ENCODE measurements at places on chromosomes 2 and 18.
A peak's percentile ranks its signal among the peaks of the same experiment; 100 is the strongest.

GRCh38 chr18:55100817-55101457 lies 141.7 kb upstream of the CCDC68 start:
- DNase-seq: no peak

- no peak for DNase-seq
Measured at GRCh38 chr18:39424261-39424660, 1858.7 kb upstream of the CELF4 start.

GRCh38 chr2:111167076-111167862 lies 46.6 kb downstream of the BCL2L11 start:
- DNase-seq: no peak

DNA sequence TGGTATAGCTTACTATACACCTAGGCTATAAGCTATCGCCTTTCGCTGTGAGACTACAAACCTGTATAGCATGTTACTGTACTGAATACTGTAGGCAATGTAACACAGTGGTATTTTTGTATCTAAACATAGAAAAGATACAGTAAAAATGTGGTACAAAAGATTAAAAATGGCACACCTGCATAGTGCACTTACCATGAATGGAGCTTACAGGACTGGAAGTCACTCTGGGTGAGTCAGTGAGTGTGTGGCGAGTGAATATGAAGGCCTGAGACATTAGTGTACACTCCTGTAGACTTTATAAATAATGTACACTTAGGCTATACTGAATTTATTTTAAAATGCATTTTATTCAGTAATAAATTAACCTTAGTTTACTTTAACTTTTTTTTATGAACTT lies 258.2 kb upstream of the SP5 start:
- DNase-seq: no peak

- DNase-seq: no peak
Measured at GRCh38 chr2:48207201-48207641, 300.9 kb upstream of the FBXO11 start.

- no peak for DNase-seq
Measured at GRCh38 chr2:185919155-185919554, 180.6 kb downstream of the FSIP2 start.

DNA sequence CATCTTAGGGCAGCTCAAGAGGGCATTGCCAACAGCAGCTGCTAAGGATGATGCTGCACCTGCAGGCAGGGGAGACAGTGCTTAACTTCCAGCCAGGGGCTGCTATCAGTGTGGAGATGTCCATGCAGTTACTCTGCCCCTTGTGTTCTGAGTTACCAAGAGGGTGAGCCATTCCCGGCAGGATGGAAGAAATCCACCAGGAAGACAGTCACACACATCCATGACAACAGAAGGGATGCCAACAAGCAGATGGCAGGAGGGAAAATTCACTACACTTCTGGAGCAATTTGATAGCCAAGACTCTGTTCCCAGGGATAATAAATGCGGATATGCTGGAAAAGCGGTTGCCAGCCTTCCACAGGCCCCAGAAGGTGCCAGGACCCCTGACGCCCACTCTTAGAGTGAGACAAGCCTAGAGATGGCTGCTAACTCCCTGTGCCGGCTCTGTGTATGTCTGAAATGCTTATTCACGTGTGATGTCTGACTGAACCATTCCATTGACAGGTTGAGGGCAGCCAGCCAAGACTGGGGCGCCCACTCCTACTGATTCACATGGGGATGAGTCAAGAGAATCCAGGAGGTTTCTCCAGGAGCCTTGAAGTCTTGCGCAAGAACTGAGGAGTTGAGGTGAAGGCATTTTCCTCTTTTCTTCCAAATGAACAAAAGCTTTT lies 24.5 kb downstream of the LOXHD1 start:
- no peak for DNase-seq

- no peak for DNase-seq
Measured at GRCh38 chr2:30503007-30503694, 56.1 kb downstream of the LCLAT1 start.

GRCh38 chr2:25470806-25471205 lies 129.1 kb upstream of the DNMT3A start:
- no peak for DNase-seq

GRCh38 chr2:159984034-159984433 lies 78.4 kb downstream of the PLA2R1 start:
- DNase-seq: no peak

- DNase-seq: no peak
Measured at GRCh38 chr18:50286391-50287027, 983 bp downstream of the CXXC1 start.

DNA sequence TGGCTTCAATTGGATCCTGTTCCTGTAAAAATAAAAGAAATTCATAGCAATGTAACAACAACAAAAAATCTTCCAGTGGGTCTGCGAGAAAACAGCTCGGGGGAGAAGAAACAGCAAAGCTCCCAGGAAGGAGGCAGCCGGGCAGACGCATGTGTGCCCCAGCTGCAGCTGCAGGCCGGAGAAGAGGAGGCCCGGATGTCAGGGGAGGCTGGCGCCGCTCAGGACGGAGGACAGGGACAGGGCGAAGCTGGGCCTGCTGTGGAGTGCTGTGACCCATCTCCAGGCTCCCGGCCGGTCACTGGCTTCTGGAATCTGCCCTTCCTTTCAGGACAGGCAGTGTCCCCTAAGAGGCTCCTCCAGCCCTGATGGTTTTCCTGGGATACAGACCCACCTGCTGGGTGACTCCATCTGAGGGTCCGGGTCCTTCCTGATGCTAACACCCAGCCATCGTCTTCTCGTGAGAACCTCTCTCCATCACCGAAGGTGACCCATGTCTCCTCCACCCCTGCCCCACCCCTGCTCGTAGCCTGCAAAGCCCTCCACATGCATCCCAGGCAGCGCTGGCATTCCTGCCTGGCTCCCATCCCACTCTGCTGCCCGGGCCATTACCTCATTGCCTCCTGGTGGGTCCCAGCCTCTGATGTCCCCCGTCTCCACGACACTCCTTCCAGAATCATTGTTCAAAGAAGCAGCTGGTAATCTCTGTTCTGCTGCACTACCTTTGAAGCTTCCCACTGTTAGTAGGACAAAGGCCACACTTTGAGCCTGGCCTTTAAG lies 145.4 kb upstream of the TWIST2 start:
- DNase-seq: no peak

GRCh38 chr2:47354013-47354847 lies 48.7 kb upstream of the MSH2 start:
- no peak for DNase-seq

DNA sequence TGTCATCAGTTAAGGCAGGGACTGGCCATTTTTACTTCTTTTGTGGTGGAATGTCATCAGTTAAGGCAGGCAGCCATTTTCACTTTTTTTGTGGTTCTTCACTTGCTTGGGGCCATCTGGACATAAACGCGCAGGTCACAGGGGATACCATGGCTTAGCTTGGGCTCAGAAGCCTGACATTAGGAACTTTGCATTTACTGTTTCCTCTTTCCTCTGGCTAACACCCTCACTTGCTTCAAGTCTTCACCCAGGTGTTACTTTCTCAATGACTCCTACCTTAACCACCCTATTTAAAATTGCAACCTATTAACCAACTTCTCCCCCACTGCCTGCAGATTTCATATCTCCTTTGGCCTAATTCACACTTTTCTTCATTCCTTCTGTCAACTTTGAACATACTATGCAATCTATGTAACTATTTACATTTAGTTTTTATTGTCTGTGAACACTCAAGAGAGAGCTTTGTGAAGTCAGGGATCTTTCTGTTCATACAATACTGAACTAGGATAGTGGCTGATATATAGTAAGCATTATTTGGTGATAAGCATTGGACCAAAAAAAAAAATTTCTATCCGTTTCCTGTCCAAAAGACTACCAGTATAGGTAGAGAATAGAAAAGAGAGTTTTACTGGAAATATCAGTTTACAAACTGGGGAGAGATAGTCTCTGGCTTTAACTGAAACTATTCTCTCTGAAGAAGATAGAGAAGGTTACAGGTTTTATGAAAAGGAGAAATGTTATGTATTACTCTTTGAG lies 600.1 kb upstream of the ZNF804A start:
- no peak for DNase-seq

- no peak for DNase-seq
Measured at GRCh38 chr18:2921778-2922177, 75.0 kb downstream of the EMILIN2 start.

DNA sequence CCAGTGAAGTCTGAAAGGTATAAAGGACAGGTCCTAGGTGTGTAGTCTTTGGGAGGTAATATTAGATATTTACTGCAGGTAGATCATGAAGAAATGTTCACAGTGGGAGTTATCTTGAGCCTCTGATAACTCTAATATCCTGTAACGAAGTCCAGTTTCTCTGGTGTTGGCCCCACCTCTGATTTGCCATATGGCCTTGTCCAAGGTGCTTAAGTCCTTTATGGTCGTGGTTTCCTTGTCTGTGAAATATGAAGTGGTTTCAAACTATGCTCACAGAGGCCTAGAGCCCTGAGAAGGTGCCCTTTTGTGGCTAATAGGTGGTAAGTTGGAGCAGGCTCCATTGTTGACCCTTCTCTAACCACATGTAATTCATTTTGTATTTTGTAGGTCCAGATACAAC lies 190.7 kb downstream of the ICOS start:
- no peak for DNase-seq

DNA sequence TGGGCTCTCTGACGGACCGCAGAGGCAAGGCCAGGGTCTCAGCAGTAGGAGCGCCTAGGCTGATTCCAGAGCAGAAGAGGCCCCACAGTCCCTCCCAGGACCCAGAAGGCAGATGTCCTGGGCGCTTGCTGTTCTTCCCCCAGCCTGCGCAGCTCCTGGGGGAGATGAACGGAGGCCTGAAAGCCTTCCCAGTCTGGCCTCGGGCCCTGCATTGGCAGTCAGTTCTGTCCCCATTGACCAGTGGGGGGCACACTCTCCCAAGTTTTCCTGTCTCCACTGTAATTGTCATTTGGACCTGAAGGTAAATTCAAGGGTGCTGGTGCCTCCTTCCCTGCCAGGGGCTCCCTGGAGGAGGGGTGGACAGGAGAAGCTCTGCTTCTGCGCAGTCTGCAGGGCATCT lies 345.7 kb downstream of the CYP26B1 start:
- DNase-seq: peak; percentile 76

DNA sequence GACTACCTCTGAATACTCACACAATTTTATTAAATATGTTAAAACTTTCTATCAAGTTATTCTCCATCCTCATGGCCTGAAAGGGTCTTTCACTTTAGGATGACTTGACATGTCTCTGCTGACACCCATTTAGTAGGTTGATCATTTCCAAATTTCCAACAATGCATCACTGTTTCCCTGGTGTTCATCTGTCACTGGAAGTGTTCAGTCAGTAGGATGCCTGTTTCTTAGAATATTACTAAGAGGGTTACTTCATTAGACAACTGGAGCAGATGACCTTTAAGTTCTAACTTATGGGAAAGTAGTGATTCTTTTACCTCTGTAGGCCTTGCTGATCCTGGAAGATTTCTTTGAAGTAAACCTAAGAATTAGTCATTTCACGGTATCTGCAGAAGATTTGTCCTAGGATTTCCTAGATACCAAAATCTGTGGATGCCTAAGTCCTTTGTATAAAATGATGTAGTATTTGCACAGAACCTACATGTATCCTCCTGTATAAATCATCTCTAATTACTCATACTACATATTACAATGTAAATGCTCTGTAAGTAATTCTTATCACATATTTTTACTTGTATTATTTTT lies 77.7 kb downstream of the MAP3K20 start:
- no peak for DNase-seq

- DNase-seq: no peak
Measured at GRCh38 chr18:36372903-36373311, 75.4 kb downstream of the FHOD3 start.

DNA sequence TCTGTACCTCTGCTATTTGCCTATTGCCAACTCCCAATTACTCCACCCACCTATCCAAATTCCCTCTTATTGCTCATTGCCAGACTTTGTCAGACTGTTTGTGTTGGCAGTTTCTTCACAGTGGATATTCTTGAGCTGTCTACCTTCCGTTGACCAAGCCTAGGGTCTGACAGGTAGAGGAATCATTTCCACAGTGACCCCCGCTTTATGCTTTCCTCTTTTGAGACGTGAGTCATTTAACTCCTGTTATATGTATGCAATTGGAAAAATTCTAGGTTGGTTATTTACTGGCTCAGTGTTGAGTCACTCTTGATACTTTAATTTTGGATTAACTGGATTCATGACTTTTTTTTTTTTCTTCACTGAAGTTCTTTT lies 187.7 kb downstream of the IRS1 start:
- DNase-seq: no peak

DNA sequence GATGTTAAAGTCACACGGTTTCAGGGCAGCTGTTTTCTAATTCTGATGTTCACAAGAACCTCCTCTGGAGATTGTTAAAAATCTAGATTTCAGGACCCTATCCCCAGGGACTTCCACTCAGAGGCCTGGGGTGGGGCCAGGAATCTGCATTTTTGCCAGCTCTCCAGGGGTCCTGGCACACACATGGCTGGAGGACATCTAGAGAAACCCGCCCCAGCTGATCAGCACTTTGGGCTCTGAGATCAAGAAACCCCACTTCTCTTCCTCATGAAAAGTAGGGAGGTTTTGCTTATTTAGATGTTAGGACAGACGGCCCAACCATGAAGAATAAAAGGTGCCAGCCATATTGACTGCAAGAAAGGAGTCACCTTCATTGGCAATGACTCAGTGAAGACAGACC lies 148.8 kb downstream of the TNS1 start:
- DNase-seq: no peak

GRCh38 chr2:158783923-158784322 lies 11.2 kb upstream of the DAPL1 start:
- DNase-seq: no peak

- no peak for DNase-seq
Measured at GRCh38 chr2:233411162-233411561, 56.9 kb downstream of the DGKD start.

DNA sequence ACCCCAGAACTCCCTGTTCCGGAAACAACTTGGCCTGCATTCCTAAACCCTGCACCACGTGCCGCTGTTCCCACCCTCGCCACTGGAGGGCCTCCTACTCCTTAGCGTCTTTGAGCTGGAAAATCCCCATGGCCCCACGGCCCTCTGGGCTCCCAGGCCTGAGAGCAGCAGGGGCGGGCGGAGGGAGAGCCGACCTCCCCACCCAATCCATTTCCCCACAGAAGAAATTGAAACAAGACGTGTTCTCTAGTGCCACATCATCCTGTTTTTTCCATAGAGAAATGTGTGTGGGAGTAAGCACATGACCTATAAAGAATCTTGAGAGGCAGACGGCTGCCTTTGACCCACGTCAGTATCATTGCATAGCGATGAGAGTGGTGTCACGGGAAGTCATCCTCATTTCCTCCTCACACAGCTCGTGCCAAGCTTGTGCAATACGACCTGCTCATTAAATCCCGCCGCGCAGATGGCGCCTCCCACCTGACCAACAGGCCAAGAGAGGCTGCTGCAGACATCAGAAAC lies 79.2 kb downstream of the LAMA1 start:
- DNase-seq: peak; percentile 9

DNA sequence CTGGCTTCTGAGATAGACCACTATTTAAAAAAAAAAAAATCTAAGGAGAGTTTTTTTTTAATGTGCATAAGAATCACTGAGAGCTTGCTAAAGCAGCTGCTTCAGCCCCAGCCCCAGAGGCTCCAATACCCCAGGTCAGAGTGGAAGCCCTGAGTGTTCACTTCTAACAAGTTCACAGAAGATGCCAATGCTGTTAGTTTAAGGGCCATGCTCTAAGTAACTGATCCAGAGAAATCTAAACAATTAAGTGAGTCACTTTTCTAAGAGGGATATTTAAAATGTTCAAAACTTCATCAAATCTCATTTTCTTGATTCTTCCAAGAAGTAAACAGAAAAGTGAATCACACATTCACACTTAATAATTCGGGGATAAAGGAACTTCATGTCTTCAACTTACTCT lies 126.4 kb upstream of the CD226 start:
- DNase-seq: no peak

Measured in midbrain (tissue), 1 donor.